GOT3 (cell line): ENCODE measurements at places on chromosomes 1 and 21.
A peak's percentile ranks its signal among the peaks of the same experiment; 100 is the strongest.

- DNase-seq = no peak
Measured at GRCh38 chr1:111602302-111602701, 17.3 kb upstream of the RAP1A start.

- no peak for DNase-seq
Measured at GRCh38 chr1:189356206-189356605, 1121.5 kb downstream of the BRINP3 start.

DNA sequence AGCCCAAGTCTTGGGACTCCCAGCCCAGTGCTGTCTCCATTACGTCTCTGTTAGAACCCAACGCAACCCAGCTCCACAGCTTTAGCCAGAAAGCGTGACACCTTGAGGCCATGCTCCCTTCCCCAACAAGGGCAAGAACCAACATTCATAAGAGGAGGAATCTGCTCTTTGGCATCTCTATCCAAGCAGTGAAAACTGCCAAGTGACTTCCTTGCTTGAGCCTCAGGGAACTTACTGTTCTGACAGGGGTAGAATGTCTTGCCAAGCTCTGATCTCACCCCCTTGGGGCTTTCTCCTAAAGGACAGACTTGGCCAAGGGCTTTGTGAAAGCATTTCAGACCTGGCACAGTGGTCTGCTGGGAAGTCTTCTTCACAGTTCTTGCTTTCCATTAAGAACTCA, 56.6 kb downstream of the SYT6 start:
- no peak for DNase-seq

DNA sequence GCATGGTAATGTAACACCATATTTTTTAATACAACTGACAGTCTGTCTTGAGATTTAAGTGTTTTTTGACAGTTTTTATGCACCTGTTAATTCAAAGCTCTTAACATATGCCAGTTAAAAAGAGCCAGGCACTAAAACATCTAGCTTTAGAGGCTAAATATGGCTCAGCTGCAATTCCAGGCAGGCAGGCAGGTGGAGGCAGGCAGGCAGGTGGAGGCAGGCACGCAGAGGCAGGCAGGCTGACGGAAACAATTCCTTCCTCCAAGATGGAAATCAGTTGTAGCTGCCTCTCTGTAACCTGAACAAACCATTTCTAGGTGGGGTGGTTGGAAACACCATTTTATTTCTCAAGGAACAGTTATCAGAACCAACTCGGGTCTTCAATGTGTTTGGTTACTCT, 51.2 kb downstream of the GORAB start:
- DNase-seq = no peak

DNA sequence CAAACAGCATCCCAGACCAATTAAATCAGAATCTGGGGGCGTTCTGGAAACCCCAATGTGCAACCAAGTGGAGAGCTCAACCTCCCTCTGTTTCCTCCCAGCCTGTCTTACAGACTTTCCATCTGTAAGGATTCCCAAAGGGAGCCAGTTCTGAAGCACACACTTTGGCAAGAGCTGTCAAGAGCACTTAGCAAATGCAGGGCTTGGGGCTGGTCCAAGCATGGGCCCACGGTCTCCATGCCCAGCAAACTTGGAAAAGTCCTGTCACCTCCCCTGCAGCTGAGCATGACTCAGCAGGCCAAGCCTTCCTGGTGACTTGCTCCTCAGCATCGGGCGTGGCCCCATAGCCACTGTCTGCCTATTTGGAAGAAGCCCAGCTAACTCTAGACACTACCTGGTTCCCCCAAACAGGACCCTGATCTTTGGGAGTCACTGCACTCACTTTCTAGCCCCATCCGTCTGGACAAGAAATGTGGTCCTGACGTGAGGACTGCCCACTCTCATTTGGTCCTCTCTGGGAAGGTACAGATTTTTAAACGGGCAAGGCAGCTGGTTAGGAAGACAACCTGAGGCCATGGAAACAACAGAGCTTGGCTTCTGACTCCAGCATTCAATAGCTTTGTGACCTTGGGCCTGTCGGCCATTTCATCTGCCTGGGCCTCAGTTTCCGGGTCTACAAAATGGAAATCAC, 16.9 kb downstream of the SLC2A1 start:
- peak; percentile 77 for DNase-seq

DNA sequence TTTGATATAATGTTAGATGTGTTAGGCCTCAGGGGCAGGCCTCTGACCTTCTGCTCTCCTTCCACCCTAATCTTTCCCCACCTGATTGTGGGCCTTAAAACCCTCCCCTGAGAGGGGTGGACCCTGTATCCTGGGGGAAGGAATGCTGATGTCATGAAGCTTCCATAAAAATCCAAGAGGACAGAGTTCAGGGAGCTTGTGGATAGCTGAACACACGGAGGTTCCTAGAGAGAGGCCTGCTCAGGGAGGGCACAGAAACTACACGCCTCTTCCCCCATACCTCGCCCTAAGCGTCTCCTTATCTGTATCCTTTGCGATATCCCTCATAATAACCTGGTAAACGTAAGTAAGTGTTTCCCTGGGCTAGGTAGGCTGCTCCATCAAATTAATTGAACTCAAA, 4.3 kb downstream of the MFN2 start:
- DNase-seq = no peak

- DNase-seq = no peak
Measured at GRCh38 chr1:239976130-239976968, 115.3 kb upstream of the FMN2 start.

DNA sequence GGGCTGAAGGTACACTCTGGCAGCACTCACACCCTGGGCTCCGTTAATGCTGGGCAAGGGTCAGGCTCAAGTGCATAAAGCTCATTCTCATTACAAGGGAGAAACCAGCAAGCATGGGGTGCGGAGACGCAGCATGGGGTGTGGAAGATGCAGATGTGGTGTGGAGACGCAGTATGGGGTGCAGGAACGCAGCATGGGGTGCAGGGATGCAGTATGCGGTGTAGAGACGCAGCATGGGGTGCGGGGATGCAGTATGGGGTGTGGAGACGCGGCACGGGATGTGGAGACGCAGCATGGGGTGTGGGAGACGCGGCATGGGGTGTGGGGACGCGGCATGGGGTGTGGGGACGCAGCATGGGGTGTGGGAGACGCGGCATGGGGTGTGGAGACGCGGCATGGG, 390.7 kb downstream of the NPHP4 start:
- no peak for DNase-seq

GRCh38 chr1:19382222-19382621, 70.1 kb downstream of the SLC66A1 start:
- no peak for DNase-seq

DNA sequence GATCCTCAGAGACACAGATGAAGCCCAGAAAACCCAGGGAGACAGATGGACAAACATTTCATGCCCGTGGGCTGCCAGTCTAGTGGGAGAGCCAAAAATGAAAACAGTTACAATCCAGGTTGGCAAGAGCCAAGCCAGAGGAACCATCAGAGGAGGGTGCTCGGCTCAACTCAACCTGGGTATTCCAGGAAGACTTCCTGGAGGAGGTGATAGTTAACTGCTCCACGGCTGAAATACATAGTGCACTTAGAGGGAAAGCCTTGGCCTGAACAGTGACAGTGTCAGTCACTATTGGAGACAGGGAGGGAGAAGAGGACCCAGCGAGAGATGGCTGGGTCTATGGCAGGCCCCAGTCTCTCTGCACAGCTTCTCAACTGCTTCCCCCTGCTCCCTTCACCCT, 1.9 kb downstream of the ARHGEF19 start:
- no peak for DNase-seq

- DNase-seq = no peak
Measured at GRCh38 chr1:171739656-171740055, 2.2 kb downstream of the VAMP4 start.

DNA sequence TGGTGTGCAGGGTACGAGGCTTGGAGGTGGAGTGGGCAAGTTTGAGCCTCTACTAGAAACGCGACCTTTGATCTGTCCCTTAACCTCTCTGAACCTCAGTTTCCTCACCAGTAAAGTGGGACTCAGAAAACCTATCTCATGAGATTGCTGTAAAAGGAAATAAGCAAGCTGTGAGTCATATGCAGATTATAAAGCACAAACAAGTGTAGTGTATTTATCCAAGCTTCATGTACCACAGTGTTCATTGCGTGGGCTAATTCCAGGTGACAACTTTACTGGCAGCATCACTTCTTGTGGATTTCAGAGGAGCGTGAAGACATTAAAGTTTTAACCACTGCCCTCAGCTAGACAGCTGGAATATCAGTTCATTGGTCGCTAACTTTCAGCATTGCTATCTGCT, 44.4 kb downstream of the ZNF697 start:
- DNase-seq = no peak

DNA sequence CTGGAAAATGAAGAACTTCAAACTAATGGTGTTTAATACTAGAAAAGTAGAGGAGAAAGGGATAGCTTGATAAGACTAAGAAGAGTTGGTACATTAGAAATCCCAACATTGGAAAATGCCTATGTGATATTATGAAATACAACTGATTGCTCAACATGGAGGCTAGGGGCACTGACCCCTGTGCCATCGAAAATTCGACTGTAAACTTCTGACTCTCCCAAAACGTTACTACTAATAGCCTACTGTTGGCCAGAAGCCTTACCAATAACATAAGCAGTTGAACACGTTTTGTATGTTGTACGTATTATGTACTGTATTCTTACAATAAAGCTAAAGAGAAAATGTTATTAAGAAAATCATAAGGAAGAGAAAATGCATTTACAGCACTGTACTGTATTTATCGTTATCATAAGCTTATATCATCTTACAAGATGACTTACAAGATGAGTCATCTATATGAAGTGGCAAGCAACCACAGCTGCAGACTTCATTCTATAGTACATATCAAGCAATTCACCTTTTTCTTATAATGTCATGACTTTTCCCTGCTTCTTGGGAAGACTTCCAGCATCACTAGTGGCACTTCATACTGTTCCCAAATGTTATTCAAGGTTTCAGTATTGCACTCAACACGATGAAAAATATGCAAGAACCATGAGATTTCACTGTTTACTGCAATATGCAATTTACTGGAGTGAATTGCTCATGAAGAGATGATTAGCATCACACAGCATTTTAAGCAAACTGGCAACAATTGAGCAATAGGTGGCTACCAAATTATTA, 12.9 kb upstream of the CTSK start:
- no peak for DNase-seq

DNA sequence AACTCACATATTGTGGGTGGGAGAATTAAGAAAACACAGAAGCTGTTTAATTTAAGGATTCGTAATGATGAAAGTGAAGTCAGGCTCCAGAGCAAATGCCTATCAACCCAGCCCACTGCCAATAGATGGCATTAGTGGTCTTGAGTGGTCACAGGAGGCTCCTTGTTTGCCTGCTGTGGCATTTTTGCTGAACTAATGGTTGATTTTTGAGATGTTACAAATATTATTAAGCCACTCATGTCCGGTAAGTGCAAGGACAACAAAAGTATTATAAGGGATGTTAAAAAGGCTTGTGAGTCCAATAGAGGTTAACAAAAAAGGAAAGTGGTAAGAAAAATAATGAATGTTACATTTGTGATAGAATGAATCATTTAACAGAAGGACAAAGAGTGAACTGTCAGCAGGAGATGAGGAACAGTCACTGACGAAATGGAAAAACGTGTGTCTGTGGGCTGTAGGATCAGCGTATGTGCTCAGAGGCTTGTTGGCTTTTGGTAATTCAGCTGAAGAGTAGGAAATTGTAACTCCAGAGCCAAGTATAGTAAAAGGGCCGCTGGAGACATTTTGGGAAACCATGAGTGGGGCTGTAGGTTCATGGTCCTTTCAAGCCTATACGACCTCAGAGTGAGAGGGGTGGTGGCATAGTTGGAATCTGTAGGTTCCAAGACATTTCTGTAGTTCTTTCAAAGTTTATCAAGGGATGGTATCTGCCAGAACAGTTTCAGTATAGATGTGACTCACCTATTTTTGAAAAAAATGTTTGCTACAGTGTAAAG, 11.2 kb downstream of the SFT2D2 start:
- no peak for DNase-seq

- DNase-seq = peak; percentile 65
Measured at GRCh38 chr1:229027622-229028182, 243.2 kb upstream of the RAB4A start.

DNA sequence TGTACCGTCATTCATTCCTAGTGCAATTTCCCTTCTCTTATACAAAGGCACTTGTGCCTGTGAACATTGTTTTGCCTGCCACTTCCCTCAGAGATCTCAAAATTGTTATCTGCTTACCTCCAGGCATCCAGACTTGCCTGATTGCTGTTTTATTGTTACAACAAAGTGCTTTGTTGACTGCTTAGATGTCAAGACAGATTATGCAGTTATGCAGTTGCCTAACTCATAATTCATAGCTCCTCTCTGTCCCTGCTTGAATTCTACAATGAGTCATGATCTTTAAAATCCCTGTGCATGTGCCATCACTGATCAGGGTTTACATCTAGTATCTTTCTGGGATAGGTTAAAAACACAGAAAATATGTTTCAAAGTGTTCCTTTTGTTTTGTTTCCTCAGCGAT, 24.5 kb downstream of the CXADR start:
- no peak for DNase-seq

DNA sequence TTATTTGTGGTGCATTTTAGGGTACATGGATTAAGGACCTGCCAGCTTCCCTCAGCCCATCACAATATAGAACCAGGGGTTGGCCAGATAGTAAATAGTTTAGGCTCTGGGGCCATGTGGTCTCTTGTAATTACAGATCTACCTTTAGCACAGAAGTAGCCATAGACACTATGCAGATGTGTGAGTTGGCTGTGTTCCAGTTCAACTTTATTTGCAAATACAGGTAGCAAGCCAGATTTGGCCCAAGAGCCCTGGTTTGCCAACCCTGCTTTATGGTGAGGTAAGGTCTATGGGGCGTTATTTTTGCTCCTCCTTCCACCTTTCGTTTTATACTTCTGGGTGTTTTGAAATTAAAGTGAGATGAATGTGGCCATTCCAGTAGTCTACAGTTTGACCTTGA, 48.7 kb downstream of the MRPS6 start:
- DNase-seq = no peak

DNA sequence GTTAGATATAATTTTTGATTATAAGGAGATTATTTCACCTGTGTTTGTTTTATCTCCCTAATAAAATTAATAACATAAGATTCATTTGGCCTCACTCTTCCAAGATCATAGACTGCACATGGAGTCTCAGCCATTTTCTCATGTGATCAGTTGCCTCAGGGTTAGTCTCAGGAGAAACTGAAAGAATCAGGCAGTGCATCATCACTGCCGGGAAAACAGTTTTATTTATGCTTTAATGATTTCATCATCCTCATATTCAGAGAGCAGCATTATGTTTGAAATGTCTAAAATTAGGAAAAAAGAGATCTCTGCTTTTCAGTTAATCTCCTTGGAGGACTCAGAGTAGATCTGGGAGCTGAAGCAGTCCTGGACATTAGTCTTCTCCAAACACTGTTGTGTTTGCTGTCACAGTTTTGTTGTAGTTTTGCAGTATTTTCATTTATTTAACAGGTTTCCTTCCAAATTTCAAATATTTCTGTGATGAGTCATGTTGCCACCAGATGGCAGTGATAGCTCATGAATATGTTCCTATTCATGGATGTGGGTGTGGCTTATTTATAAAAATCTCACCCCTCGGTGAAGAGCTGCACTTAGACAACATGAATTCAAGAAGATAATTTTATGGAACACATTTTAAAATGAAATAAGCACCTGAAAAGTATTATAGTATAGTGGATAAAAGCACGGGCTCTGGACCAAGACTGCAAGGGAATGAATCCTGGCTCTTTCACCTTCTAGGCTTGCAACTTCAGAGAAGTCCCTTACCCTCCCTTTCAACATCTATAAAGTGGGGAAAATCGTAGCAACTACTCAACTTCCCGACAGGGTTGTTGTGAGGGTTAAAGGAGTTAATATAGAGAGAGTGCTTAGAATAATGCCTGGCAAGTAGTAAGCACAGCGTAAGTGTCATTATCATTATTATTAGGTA, 31.2 kb downstream of the CHD1L start:
- DNase-seq = no peak
